Skeletal muscle cell (primary cell): ENCODE measurements at places on chromosomes 12 and 14.

GRCh38 chr12:29275834-29276233 is 105.1 kb downstream of the ERGIC2 start:
- DNase-seq: no peak

DNA sequence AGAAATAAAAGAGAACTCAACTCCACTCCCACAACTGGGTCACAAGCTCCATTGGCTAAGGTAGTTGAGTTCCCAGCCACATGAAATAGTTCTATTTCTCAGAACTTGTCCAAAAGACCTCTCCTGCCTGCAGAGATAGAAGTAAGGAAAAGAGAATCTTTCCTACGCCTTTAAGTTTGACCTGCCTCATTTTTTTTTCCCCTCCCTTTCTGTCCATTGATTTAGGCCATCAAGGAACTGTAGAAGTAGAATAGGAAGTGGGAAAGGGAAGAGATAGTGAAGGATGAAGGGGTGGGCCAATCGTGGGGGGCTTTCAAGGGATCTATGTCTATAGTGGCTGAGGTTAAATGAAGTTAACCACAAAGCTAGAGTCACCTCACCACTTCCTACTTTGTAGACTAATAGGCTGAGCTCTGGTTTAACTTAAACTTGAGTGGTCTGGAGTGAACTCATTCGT is 13.9 kb upstream of the NUDT4 start:
- no peak for DNase-seq

- DNase-seq: no peak
Observed at GRCh38 chr12:12094481-12094880, 23.7 kb downstream of the BCL2L14 start.

GRCh38 chr12:123491056-123491455 is 33.1 kb downstream of the SNRNP35 start:
- DNase-seq: no peak

- DNase-seq: no peak
Observed at GRCh38 chr12:131460520-131460919, 250.4 kb upstream of the SFSWAP start.

DNA sequence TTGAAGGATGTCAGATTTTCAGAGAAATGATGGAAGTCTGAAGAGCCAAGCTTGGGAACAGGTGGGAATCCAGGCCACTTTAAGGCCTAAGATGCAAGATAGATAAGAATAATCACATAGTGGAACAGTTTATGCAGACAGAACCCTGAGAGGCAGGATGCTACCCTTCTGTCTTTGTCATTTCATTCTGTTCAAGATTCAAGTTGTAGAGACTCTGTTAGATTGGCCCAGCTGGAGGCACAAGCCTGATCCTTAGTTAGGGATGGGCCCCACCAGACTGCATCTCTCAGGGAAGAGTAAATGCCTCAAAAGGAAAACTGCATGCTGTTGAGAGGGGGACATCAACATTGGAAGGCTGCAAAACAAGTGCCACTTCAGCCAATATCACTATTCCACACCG is 287.0 kb downstream of the PCNX1 start:
- no peak for DNase-seq

DNA sequence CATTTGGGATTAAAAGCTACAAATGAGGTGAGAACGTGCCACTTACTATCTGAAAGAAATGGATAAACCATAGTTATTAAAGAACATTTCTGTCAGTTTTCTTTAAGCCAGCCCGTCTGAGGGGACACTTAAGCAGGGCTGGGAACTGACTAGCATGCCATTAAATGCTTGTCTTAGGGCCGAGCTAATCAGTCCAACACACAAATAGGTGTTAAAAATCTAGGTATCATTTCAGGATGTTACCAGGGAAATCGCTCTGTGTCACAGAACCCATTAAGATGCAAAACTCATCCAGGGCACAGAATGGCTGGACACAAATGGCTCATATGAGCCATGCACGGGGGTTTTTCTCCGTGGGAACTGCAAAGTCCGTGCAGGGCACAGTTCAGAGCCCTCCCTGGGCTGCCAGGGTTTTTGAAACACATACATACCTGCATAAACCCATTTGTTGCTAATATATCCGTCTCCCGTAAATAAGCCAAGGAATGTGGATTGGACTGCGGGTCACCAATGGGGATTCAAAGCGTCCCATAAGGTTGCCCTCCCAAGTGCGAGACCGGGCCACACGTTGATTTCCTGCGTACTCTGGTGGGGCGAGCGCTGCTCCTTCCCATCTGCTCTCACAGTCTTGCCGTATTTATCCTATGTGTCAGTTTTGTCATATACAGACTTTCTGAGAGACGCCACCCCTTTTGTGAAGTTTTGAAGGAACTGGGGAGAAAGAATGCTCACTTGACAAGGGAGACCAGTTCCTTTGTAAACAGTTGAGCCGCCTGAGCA is 5.4 kb upstream of the GSC start:
- no peak for DNase-seq

DNA sequence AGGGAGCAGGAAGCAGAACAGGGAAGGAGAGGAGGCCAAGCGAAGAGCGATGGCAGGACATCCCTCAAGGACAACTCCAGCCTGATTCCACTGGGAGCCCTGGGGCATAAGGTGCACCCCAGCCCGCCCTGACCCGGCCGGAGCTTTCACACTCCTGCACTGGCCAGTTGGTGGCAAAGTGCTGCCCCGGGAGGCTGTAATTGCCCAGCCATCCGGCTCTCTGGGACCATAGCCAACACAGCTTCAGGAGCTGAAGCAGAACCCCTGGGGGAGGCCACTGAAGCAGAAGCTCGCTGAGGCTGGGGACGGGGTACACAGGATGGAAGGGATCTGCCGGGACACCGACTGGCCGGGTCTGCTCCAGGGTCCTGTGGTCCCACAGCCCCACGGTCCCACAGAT is 41.9 kb upstream of the BEGAIN start:
- no peak for DNase-seq

GRCh38 chr12:123900871-123901376 is 71.7 kb downstream of the CCDC92 start:
- no peak for DNase-seq

DNA sequence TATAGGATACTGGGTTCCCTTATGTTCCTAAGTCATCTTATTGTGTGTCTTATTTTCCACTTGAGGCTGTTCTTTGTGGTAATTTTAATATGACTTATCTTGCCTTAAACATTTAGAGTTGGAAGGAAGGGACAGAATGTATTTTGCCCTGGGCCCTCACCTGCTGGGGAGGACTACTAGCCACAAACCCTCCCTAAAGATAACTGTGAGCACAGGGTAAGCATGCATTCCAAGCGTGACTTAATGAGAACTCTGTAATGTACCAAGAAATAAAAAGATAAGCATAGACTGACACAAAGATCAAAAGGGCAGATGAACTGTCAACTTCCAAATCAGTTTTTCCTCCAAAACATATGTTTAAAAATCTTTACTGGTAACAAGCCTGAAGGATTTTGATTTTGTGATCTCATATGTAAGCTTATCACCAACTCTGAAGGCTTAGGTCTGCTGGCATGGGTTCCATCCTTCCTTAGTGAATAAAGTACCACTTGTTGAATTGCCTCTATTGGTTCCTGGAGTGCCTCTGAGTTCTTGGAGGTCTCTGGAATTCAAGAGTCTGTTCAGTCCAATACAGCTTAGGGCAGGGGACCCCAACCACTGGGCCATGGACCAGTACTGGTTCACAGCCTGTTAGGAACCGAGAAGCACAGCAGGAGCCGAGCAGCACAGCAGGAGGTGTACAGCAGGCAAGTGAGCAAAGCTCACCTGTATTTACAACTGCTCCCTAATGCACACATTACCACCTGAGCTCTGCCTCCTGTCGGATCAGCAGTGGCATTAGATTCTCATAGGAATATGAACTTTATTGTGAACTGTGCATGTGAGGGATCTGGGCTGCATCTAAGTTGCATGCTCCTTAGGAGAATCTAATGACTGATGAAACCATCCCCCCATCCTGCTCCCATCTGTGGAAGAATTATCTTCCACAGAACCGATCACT is 29.8 kb upstream of the NFYB start:
- DNase-seq: no peak

GRCh38 chr12:59938190-59938962 is 342.5 kb downstream of the SLC16A7 start:
- no peak for DNase-seq

- DNase-seq: no peak
Observed at GRCh38 chr12:87818441-87818840, 210.8 kb downstream of the C12orf50 start.

DNA sequence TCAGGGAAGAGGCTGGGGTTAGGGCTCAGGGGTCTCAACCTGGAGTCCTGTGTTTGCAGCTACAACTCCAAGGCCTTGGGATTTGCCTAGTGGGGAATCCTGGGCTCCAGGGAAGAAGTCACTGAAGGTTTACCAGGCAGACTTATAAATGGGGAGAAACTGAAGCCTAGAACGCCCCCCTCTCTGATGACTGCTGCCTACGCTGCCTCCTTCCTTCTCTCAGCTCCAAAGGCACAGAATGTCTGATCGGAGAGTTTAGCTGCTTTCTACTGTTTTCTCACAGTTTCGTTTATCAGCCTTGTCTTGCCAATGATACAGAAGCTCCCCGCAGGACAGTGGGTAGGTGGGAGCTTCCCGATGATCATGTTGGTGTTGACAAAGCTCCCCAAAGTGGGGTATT is 101.7 kb downstream of the CACNA1C start:
- DNase-seq: no peak

DNA sequence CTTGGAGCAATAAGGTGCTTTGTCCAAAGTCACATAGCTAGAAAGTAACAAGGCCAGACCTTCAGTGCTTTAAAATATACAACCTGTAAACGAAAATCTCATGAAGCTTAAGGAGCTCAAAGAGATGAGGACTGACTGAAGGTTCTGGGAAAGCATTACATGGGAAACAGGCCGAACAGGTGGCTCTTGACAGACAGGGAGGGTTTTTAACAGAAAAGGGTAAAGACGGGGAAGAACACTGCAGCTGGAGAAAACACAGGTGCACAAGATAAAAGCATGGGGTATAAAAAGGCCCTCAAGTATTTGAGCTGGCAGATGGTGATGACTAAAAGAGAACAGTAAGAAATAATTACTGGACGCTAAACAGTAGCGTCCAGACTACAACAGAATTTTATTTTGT is 257.2 kb downstream of the NELL2 start:
- no peak for DNase-seq

DNA sequence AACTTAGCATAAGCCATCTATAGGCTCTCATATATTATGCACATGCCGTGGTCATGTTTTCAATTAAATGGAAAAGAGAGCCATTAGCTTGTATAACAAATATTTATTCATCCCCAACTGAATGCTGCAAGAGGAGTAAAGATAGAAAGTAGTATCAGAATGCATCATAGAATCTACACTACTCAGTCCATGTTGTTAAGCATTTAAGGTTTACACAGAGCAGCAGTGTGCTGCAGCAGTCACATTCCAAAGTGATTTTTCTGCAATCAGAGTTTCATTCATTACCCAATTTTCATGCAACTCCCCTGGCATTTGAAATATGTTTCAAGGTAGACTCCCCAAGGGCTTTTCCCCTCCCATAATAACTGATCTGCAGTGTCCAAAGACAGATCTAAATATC is 82.2 kb upstream of the LMO3 start:
- no peak for DNase-seq

DNA sequence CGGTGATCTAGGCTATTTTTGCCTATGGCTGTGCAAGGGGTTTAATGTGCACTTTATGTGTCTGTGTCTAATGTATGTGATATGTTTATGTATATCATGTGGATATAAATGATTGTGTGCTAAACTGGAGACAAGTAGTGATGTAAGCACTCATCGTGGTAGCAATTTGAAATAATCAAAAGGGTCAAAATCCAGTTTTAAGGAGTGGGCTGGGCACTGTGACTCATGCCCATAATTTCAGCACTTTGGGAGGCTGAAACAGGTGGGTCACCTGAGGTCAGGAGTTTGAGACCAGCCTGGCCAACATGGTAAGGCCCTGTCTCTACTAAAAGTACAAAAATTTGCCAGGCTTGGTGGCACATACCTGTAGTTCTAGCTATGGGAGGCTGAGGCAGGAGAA is 2.8 kb downstream of the EDDM3A start:
- DNase-seq: no peak

- DNase-seq: no peak
Observed at GRCh38 chr14:24312736-24313507, 1.6 kb downstream of the LTB4R start.

DNA sequence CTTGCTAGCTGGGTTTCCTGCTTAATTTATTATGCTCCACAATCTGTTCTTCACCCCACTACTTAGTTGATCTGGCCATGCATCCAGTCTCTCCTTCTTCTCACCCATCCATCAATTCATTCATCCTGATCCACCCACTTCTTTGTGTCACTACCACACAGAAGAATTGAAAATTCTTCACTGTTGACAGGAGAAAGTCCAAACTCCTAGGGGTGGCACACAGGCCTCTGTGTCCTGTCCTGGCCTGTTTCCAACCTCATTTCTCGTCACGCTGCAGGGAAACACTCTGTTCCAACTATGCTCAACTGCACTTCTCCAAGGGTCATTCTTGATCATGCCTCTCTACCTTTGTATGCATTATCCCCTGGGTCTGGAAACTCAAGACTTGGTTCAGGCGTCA is 10.6 kb upstream of the KRT83 start:
- no peak for DNase-seq

- no peak for DNase-seq
Observed at GRCh38 chr12:72081777-72082176, 143.1 kb downstream of the TPH2 start.
